Adrenal gland (tissue), 19 donors: ENCODE measurements at places on chromosomes 7 and 10. TPM values are rescaled to one million over a fixed set of nuclear protein-coding genes. Genes with fewer than 3 reads are reported as not detected.

DNA sequence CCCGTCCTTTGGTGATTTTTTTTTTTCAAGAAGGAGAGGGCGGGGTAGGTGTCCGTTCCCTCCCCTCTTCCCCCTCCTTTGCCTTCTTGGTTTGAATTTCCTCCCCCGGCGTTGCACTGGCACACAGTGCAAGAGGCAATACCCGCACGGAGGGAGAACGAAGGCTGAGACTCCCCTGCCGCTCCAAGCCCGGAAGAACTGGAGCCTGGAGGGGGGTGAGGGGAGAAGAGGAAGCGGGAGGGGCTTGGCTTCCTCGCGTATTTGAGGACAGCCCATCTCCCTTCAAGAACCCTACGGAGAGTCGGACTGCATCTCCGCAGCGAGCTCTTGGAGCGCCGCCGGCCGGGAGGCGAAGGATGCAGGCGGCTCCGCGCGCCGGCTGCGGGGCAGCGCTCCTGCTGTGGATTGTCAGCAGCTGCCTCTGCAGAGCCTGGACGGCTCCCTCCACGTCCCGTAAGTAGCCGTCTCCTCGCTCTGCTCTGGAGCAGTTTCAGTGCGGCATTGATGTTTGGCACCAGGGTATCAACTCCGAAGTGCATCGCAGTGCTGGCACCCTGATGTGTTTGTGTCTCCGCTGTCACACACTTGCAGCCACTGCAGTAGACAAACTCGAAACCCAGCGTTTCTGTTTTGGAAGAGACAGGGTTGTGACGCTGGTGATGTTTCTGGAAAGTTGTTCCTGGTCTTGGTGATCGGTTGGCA lies at the start of gene CNTNAP2:
TSS of gene CNTNAP2 (plus strand) at position 281 of the 702 bp plus-strand sequence. CDS start at position 357, 76 bp downstream.
- no peak within 1 kb of the TSS for H3K27ac ChIP-seq
- H3K27me3 ChIP-seq: peaks cover 22% of the 10 kb centered on the region
- peaks cover 9% of the 10 kb centered on the region for H3K4me1 ChIP-seq
- H3K4me3 ChIP-seq: no peak within 1 kb of the TSS
- DNase-seq: no peak

AKR1D1 gene
- total RNA-seq: not detected

- no peak overlapping the region for H3K27ac ChIP-seq
- H3K4me3 ChIP-seq: no peak overlapping the region
- no peaks in the 10 kb centered on the region for H3K4me1 ChIP-seq
- H3K27me3 ChIP-seq: no peaks in the 10 kb centered on the region
These were observed 6.3 kb downstream of the COL28A1 start for GRCh38 chr7:7529328-7529727.

DNA sequence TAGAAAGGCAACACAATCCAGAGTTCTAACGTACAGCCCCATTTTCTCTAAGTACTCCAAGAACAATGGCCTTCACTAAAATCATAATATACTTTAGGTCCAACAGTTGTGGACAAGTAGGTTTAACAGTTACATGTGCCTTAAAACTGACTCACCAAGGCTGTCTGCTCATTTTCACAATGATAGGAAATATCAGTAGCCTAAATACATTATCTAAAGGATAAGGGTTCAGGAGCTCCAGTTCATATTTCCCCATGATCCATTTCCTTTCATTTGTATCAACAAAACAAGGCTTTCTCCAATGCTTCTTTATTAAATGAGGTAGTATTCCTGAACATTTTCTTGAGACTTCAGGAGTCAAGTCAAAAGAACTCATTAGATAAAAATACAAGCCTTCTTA lies 164.0 kb downstream of the SLC25A13 start:
- H3K27me3 ChIP-seq: no peaks in the 10 kb centered on the region
- no peak overlapping the region for H3K4me3 ChIP-seq
- no peaks in the 10 kb centered on the region for H3K36me3 ChIP-seq
- H3K4me1 ChIP-seq: no peaks in the 10 kb centered on the region
- DNase-seq: no peak

DNA sequence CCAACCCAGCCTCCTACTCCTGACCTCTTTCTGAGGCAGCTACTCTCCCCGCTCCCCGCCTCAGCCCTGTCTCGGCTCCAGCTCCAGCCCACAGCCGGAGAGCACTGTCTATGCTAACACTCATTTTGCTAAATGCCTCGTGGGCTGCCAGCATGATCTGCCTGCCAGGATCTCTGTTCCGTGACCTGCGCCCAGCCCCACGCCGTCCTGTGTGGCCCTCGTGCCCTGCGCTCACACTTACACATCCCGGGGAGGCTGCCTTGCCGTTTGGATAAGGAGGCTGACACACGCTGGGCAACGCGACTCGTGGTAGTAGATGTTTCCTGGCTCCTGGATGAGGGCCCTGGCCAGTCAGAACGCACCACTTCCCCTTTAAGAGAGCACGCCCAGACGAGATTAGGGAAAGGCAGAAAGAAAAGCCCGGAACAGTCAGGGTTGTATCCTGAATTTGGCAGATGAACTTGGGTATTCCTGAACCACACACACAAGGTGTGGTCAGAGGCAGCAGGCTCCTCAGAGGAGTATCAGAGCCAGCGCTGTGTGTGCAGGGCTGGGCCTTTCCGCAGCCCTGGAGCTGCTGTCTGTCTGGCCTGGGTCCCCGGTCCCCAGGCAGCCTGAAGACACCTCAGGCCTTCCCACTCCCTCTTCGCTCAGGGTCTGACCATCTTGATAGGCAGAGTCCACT lies 97.7 kb upstream of the EFCAB10 start:
- peak; percentile 47 for DNase-seq
- H3K4me3 ChIP-seq: no peak overlapping the region
- H3K27me3 ChIP-seq: no peaks in the 10 kb centered on the region
- H3K27ac ChIP-seq: peak overlapping the region; percentile 35
- peaks cover 58% of the 10 kb centered on the region for H3K4me1 ChIP-seq

DNA sequence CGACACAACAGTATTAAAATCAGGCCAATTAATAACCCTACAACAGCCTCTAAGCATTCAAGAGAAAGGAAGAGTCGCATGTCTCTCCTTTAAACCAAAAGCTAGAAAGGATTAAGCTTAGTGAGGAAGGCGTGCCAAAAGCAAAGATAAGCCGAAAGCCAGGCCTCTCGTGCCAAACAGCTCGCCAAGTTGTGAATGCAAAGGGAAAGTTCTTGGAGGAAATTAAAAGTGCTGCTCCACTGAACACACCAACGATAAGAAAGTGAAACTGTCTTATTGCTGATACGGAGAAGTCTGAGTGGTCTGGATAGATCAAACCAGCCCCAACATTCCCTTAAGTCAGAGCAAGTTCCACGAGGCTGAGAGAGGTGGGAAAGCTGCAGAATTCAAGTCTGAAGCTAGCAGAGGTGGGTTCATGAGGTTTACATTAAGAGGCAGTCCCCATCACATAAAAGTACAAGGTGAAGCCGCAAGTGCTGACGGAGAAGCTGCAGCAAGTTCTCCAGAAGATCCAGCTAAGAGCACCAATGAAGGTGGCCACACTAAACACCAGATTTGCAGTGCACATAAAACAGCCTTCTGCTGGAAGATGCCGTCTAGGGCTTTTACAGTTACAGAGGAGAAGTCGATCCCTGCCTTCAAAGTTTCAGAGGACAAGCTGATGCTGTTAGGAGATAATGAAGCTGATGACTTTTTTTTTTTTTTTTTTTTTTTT lies 194.8 kb downstream of the MAD1L1 start:
- H3K27ac ChIP-seq: no peak overlapping the region
- H3K27me3 ChIP-seq: no peaks in the 10 kb centered on the region
- peak; percentile 47 for DNase-seq
- no peak overlapping the region for H3K4me3 ChIP-seq
- no peaks in the 10 kb centered on the region for H3K4me1 ChIP-seq

GRCh38 chr10:14004536-14004935 lies 326.2 kb downstream of the FRMD4A start:
- H3K4me3 ChIP-seq: no peak overlapping the region
- no peak for DNase-seq
- H3K36me3 ChIP-seq: no peaks in the 10 kb centered on the region
- H3K4me1 ChIP-seq: no peaks in the 10 kb centered on the region
- H3K27ac ChIP-seq: no peak overlapping the region

GPR15LG gene
- total RNA-seq: not detected
